ENCODE measurements at places on chromosomes 1 and 21.
A peak's percentile ranks its signal among the peaks of the same experiment; 100 is the strongest.

DNA sequence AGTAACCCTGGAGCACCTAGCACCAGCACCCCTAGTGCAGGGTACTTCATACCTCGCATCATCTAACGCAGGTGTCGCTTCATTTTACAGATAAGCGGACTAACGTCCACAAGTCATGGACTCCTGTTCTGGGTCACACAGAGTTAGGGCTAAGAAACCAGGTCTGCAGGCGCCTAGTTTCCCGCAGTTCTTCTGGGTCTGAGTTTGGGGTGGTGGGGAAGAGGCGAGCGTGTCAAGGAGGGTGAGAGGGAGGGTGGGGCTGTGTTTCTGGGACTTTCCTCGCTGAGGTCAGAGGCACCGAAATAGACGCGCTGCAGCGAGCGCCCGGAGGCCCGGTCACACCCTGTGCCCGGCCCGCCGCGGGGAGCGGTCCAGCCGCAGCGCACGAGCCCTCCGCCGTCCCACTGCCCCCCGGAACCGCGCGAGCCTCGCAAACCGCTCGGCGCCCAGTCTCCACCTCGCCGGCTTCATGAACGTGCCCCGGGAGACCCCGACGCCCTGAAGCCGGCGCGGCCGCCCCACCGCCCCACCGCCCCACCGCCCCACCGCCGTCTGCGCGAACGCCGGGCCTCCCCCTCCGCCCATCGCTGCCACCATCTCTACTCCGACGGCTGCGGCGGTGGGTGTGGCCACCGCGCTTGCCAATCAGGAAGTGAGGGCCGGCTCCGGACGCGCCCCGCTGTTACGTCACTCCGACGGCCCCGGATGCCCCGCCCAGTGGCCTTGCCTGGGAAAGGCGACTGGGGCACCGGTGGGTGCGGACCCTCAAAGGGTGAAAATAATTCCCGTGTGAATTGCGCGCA lies 12.3 kb downstream of the IFI6 start:
- DNase-seq: peak; percentile 90

DNA sequence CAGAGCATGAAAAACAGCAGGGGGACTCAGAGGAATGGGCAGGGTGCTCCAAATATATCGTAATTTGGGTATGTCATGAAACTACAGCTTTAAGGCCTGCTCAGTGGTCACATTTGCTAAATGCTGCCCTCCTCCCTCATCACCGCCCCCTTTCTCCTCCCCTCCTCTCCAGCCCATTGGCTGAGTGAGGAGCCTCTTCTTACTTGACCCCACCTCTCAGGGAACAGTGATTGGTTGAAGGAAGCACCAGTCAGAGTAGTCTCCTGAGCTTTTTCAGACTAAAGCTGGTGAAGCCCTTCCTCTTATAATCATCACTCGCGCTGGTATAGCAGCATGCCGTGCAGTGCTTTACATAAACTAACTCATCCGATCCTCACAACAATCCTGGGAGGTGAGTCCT lies 10.0 kb upstream of the TTC39A start:
- no peak for DNase-seq

GRCh38 chr1:22236900-22237299 lies 94.0 kb upstream of the WNT4 start:
- no peak for DNase-seq

- DNase-seq: no peak
Measured at GRCh38 chr1:74847715-74848114, 114.8 kb downstream of the TYW3 start.

GRCh38 chr1:76471536-76471935 lies 395.7 kb upstream of the ST6GALNAC5 start:
- DNase-seq: no peak

DNA sequence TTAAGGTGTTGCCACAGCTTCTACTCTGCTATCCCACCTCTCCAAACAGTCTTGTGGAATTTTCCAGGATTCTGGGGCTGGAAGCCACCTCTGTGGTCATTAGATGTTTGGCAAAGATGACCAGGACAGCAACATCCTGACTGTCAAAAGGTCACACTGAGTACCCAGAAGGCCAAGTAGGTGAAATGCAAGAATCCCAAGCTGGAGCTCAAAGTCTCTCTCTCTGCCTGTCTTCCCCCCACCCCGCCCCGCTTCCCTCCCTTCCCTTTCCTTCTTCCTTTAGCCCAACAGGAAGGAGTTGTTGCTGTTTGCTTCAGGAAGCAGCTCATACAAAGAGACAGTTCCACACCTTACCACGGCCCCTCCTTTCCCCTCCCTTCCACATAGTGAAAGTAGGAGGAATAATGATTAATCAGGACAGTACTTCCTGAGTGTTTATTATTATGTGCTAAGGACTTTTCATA lies 75.6 kb upstream of the SLC2A1 start:
- no peak for DNase-seq

GRCh38 chr1:192160196-192160595 lies 1.9 kb downstream of the RGS18 start:
- DNase-seq: no peak

- DNase-seq: no peak
Measured at GRCh38 chr1:72037745-72038343, 244.5 kb downstream of the NEGR1 start.

DNA sequence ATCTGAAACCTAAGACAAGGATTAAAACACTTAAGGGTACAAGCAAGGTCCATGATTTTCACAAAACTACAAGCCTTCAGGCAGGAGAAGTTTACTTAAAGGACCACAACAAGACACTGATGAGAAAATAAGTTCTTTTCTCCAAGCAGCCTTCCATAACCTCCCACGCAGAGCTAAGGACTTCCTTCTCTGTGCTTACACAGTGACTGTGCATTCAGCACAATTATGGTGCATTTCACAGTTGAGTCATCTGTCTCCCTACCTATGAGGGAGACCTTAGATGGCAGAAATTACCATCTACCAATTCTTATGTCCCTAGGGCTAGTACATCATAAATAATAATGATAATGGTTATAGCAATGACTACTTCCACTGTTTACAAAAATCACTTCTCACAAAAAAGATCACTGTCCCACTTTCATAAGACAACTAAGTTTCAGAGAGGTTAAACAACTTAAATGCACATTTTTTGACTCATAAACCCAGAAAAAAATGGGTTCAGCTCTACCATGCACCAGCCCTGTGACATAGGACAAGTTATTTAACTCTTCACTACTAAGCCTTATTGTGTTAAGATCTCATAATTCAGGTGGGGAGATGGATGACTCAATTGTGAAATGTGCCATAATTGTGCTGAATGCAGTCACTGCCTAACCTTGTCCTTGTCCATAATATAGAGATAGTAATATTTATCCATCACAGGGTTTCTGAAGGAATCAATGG lies 45.3 kb downstream of the TARBP1 start:
- no peak for DNase-seq

DNA sequence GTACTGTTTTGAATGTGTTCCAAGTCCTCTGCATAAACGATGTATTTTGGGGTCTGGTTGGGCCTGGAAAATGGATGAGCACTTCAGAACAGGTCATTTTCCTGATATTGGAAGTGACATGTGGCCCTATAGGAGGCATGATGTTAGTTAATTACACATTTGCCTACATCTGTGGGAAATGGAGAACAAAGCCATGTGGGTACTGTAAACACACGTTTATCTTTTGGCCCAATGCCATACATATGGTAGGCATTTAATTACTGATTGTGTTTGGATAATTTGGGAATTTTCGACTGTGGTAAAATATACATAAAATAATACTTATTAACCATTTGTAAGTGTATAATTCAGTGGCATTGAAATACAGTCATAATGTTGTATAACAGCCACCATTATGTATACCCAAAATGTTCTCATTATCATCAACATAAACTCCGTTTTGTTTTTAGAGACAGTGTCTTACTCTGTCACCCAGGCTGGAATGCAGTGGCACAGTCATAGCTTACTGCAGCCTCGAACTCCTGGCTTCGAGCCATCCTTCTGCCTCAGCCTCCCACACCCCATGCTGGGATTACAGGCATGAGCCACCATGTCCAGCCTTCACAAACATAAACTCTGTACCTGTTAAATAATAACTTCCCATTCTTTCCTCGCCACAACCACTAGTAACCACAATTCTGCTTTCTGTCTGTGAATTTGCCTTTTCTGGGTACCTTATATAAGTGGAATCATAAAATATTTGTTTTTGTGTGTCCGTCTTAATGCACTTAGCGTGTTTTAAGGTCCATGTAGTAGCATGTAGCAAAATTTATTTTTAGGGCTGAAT lies 11.9 kb upstream of the RNPEP start:
- no peak for DNase-seq

GRCh38 chr1:23567629-23567995 lies 8.3 kb upstream of the ID3 start:
- no peak for DNase-seq

- DNase-seq: no peak
Measured at GRCh38 chr1:12406211-12407021, 176.6 kb downstream of the VPS13D start.

- DNase-seq: no peak
Measured at GRCh38 chr1:196143602-196144342, 464.5 kb downstream of the KCNT2 start.

GRCh38 chr1:200075522-200075921 lies 48.0 kb downstream of the NR5A2 start:
- no peak for DNase-seq

DNA sequence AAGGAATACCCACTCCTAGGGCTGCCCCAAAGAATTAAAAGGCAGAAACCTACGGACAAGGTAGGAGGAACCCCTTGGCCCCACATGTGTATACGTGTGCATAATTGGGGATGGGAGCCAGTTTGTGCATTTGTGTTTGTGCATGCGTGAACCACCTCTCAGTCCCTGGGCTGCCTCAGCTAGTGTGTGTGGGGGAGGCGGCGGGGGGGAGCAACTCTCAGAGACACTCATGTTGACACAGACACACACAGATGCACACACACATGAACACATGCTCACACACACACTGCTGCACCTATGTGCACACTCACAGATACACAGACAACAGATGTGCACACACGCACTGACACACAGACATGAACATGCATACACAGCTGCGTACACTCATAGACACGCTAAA lies 5.1 kb downstream of the LDLRAD1 start:
- no peak for DNase-seq

GRCh38 chr1:11515368-11516300 lies 36.7 kb downstream of the DISP3 start:
- DNase-seq: no peak

DNA sequence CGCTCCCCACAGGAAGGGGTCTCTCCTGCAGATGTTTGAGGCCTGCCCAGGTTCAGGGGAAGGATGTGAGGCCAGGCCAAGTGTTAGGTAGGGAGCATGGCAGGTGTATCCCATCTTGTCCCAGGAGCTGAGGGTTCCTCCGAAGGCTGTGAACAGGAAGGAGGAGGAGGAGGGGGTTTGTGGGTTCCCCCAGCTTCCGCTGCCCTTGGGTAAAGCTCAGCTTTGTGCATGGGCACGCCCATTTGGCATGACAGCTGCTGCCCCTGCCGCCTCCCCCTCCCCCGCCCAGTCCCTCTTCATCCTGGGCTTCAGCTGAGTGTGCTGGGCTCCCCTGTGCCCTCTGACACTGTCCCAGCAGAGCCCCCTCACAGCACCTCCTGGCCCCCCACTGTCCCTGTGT lies 25.5 kb downstream of the TNFRSF8 start:
- no peak for DNase-seq

- no peak for DNase-seq
Measured at GRCh38 chr1:233605205-233605604, 8.7 kb upstream of the KCNK1 start.

- DNase-seq: no peak
Measured at GRCh38 chr1:150476754-150477153, 10.5 kb upstream of the TARS2 start.

DNA sequence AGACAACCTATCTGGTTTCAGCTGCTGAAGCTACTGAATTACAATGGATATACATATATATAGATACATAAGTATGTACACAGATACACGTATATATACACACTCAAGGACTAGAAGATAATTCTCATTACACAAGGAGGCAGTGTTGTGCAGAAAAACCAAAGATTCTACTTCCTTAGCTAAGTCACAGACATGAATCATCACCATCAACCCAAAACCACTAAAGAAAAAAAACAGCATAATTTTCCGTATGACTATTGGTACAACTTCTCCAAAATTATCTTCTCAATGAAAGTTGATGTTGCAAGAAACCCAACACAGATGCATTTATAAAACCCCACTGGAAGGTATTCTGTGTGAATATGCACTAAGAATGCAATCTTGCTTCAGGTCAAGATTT lies 36.8 kb upstream of the RPF1 start:
- DNase-seq: no peak

- no peak for DNase-seq
Measured at GRCh38 chr1:15146971-15147376, 6.6 kb upstream of the TMEM51 start.

- DNase-seq: no peak
Measured at GRCh38 chr1:179953974-179954492, 577 bp upstream of the CEP350 start.

- no peak for DNase-seq
Measured at GRCh38 chr21:31253684-31254083, 90.4 kb downstream of the TIAM1 start.

- no peak for DNase-seq
Measured at GRCh38 chr1:34163792-34164731, 968 bp downstream of the CSMD2 start.

- no peak for DNase-seq
Measured at GRCh38 chr1:30600706-30601105, 122.7 kb downstream of the MATN1 start.

DNA sequence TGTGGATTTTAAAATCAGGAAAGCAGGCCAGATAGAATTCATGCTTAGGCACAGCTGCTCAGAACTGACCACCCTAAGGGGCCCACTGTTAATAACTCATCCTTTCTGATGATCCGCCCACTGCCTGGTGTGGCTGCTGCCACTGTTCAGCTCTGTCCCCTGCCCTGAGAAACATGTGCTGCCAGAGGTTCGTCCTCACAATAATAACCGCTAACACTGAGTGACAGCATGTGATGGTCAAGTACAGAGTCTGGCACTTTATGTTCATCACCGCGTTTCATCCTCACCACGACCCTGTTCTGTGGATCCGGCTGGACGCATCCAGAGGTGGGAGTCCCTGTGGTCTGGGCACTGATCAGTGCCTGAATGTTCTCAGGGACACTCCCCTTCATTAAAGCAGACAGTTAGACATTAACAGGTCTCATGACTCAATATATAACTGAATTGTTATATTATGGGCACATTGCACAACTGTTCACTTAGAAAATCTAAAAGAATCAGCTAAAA lies 108.6 kb downstream of the SIM2 start:
- no peak for DNase-seq

GRCh38 chr1:44138239-44138638 lies 3.2 kb downstream of the KLF18 start:
- no peak for DNase-seq

GRCh38 chr1:13702425-13703127 lies 2.6 kb downstream of the PRDM2 start:
- DNase-seq: no peak

- DNase-seq: no peak
Measured at GRCh38 chr1:52753169-52753568, 26.9 kb downstream of the ZYG11B start.

- DNase-seq: no peak
Measured at GRCh38 chr1:31785020-31785946, 21.1 kb upstream of the ADGRB2 start.

- DNase-seq: no peak
Measured at GRCh38 chr1:195105773-195106172, 1502.5 kb downstream of the KCNT2 start.

- DNase-seq: no peak
Measured at GRCh38 chr1:237998581-237998980, 107.9 kb upstream of the ZP4 start.
